Brain pericyte (primary cell): ENCODE measurements at places on chromosomes 1 and 21.

- no peak for DNase-seq
Measured at GRCh38 chr1:175504875-175505555, 238.4 kb downstream of the TNR start.

DNA sequence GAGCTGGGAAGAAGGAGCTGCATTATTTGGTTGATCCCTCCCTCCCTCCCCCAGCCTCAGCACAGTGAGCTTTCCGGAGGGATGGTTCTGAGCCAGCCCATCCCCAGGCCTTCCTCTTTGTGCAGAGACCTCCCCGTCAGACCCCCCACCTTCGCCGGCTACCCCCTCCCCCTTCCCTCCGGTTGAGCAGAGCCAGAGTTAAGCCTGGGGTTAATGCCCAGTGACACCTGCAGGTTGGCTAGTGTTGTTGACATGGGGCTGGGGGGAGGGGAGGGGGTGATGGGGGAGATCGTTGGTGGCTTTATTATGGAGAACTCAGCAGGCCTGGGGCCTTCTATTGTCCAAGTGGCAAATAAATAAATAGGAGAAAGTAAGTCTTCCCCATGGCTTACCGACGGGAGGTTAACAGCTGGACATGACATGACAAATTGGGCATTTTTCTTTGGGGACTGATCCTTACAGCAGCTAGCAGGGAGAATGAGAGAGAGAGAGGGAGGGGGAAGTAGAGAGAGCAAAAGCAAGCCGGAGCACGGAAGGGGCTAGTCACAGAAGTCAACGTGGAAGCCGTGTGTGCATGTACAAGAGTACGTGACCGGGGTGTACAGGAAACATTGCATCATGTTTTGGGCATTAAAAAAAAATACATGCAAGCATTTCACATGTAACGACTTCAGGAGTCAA lies 131.1 kb downstream of the TMEM53 start:
- no peak for DNase-seq

GRCh38 chr1:227314014-227314848 lies 4.1 kb downstream of the CDC42BPA start:
- DNase-seq = no peak

- DNase-seq = no peak
Measured at GRCh38 chr1:226862890-226863289, 7.5 kb upstream of the PSEN2 start.

- no peak for DNase-seq
Measured at GRCh38 chr21:38913120-38913892, 107.6 kb downstream of the ETS2 start.

GRCh38 chr1:218775501-218776021 lies 398.1 kb upstream of the LYPLAL1 start:
- DNase-seq = no peak

- peak; percentile 98 for DNase-seq
Measured at GRCh38 chr1:33099290-33100118, 18.6 kb downstream of the AZIN2 start.

GRCh38 chr1:205447457-205448341 lies 8.1 kb downstream of the BLACAT1 start:
- DNase-seq = no peak

DNA sequence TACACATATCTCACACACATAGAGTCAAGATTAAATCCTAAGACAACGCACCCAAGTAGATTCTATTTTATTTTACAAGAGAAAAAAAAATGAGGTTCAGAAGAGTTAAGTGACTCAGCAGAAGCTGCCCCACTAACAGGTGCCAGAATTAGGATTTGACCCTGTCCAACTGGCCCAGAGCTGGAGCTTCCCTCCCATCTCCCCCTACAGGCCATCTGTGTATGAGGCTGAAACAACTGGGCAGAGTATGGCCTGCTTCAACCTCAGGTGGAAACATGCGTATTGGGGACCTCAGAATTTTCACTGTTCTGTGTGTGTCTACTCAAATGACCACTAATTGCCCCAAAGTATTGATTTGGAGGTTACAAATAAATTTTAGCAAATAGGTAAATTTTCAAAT lies 29.9 kb downstream of the PSMG1 start:
- DNase-seq = no peak

DNA sequence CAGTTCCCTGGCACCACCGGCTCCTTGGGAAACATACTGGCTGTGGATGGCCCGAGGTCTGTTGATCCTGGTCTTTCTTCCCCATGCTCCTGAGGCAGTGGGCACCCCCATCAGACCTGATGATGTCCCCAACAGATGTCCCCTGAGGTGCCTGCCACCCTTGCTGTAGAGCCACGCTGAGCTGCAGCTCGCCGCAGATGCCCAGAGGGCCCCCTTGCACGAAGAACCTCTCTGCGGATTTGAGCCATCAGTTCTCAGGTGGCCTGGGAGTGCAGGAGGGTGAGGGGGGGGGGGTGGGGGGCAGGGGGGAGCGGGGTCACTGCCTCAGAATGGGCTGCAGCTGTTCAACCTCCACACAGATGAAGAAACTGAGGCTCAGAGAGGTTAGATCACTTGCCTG lies 60.9 kb downstream of the GLIS1 start:
- DNase-seq = no peak

GRCh38 chr1:64822621-64823020 lies 77.7 kb downstream of the RAVER2 start:
- DNase-seq = no peak

- no peak for DNase-seq
Measured at GRCh38 chr1:201712387-201713085, 116.4 kb upstream of the IPO9 start.

- no peak for DNase-seq
Measured at GRCh38 chr1:43742026-43742425, 34.7 kb downstream of the ST3GAL3 start.

DNA sequence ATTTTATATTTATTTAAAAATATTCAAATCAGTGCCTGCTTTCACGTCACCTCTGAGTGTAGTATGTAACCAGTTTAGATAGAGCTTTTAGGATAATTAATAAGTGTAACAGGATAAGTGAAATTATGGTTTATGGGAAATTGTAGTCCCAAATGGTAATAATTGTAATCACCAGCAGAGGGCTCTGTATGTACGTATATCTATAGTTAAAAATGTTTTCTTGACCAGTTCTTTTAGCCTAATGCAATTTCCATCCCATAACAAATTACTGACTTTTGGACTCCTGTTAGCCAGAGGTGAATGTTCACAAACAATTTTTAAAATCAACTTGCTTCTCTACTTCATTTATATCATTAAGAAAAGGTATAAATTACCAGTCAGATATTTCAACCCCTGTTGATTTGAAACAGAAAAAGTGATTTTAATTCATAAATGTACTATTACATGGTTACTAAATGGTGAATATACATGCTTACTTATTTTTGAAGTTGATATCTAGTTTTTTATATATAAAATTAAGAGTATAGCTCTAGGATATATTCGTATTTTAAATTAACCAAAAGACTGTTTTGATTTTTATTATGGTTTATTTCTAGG lies 25.3 kb downstream of the SLC30A7 start:
- peak; percentile 7 for DNase-seq

GRCh38 chr1:85628791-85629531 lies 48.4 kb downstream of the CCN1 start:
- peak; percentile 84 for DNase-seq

DNA sequence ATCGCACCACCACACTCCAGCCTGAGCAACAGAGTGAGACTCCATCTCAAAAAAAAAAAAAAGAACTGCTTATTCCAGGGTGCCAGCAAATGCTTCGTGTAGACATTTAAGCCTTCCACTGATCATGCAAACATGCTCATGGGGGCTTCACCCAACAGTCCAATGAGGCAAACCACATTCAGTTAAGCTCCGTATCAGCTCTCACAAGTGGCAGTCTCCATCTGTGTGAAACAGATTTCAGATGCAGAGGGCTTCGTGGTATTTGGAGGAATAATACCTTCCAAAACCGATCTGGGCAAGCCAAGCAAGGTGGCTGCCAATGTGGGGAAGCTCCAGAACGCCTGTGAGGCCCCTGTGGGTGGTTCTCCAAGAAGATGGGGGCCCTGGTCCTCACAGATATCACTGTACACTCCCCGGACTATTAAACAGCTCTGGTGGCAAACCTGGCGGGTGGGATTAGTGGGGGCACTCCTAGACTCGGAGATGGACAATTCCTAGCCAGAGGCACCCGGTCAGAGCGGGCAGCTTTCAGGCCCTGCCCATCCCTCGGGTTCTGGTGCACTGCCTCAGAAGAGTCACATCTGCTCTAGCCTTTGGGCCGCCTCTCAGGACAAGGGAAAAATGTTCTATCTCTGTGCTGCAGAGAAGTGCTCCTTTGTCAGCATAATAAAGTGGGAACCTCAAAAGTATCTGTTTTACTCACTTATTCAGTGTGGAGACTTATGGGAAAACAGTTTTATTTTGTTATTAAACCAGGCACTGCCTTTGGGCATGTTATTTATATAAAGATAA lies 10.2 kb downstream of the CREG1 start:
- DNase-seq = no peak

GRCh38 chr1:229508823-229509337 lies 739 bp upstream of the NUP133 start:
- no peak for DNase-seq

DNA sequence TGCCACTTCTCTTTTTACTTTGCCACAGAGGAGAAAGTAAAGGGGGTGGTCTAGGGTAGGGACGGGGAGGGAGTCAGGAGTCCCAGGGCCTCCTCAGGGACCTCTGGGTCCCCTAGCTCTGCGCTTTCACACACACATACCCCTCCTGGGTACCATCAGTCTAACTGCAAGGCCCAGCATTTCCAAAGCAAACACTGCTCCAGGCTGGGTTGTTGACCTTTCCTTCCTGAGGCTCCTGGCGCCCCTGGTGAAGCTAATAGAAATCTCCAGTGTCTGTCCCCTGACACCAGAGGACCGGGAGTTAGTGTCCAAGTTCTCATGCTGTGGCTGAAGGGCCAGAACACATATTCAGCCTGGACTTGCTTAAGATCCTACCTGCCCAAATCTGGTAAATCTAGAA lies 3.9 kb downstream of the TMEM63A start:
- no peak for DNase-seq

GRCh38 chr1:15046487-15047165 lies 106.9 kb upstream of the TMEM51 start:
- DNase-seq = peak; percentile 45

- no peak for DNase-seq
Measured at GRCh38 chr1:27152829-27153548, 1.9 kb downstream of the SLC9A1 start.

- no peak for DNase-seq
Measured at GRCh38 chr1:55579332-55580001, 364.3 kb upstream of the USP24 start.

DNA sequence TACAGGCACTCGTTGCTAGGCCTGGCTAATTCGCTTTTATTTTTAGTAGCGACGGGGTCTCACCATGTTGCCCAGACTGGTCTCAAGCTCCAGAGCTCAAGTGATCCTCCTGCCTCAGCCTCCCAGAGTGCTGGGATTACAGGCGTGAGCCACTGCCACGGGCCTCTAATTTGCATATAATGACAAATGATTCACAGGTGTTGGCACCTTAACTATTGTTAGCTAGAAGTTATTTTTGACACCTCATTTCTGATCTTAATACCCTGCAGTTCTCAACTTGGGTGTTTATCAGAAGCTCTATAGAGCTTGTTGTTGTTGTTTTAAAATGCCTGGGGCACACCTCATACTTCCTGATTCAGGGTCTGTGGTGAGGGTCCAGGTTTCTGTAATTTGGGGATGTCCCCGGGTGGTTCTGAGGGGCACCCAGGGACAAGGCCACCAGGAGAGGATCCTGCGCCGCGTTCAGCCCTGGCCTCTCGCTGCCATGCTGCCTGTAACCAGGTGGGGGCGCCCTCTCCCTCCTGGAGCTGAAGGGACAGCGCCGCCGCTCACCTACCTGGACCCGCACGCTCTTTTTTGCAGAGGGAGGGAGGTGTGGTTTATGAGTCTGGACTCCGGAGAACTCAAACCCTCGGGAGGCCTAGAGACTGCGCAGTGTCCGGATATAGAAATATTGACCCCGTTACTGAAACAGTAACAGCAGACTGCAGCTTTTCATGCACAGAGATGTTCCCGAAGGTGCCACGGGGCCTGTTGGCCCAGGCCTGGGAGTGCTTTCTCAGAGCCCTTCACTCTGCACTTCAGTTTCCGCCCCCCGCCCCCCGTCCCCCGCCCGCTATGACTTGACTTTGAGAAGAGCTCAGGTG lies 23.0 kb upstream of the NEK2 start:
- DNase-seq = no peak

- no peak for DNase-seq
Measured at GRCh38 chr1:101233495-101233894, 3.3 kb upstream of the S1PR1 start.

DNA sequence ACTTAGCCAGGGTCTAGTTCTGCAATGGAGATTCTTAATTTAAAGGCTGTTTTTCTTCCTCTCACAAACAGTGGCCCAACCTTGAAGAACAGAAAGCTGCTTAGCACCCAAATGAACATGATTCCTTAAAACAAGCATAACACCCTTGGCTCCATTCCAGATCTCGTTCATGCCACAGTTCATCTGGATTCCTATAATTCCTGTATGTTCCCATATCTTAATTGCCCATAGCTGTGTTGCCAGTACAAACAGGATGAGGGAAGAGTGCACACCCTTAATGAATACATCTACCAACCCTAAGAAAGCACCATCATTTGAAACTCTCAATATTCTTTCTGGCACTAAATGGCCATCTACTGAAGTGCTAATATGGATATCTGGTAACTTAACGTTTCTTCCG lies 45.5 kb downstream of the TGFB2 start:
- no peak for DNase-seq

DNA sequence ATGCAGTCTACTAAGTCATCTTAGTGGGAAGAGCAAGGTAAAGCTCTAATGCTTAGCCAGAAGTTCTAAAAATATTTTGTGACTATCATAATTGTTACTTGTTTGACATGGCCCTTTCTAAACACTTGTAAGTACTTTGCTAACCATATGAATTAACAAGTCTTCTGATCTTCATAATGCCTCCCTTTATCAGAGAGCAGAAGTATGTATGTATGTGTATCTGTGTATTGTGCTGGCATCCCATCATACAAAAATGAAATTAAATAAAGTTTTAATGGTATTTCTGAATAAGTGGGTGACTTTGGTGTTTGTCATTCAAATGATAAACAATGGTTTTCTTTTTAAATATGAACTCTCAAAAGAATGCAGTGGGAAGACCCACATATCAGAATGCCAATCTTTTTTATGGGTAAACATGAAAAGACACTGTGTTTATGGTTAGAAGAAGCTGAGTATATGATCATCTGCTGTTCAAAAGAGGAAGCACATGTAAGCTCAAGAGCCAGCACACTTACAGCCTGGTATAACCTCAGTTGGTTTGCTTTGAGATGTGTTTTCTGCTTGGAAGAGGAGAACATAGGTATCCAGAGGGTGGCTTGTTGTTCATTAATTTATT lies 159.6 kb downstream of the CLEC20A start:
- DNase-seq = no peak
